ENCODE measurements at places on chromosomes 4 and X.
A peak's percentile ranks its signal among the peaks of the same experiment; 100 is the strongest.

- DNase-seq: no peak
Measured at GRCh38 chrX:110417128-110417527, 58.5 kb downstream of the RTL9 start.

DNA sequence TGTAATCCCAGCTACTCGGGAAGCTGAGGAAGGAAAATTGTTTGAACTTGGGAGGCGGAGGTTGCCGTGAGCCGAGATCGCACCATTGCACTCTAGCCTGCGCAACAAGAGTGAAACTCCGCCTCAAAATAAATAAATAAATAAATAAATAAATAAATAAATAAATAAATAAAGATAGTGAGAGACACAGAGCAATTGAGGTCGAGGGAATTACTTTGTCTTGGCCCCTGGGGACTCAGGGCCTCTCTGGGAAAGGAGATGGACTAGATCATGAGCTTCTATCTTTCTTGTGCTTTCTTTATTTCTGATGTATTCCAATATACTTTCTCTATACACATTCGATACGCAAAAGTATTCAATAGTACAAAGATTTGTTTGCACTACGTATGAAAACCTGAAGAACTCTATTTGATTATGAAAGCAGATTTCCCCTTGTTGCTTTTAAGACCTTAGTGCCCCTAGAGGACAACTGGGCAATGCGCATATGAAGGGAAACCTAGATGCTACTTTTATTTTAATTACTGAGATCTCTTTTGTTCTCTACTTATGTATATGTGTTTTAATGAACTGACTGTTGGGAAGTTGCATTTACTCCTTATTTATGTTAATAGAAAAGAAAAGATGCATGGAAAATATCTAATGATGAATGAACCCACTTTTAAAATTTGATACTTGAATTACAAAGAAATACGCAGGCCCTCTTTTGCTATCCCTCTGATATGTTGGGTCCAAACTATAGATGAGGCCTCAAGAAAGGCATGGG lies 12.8 kb upstream of the ELOVL6 start:
- peak; percentile 47 for DNase-seq

DNA sequence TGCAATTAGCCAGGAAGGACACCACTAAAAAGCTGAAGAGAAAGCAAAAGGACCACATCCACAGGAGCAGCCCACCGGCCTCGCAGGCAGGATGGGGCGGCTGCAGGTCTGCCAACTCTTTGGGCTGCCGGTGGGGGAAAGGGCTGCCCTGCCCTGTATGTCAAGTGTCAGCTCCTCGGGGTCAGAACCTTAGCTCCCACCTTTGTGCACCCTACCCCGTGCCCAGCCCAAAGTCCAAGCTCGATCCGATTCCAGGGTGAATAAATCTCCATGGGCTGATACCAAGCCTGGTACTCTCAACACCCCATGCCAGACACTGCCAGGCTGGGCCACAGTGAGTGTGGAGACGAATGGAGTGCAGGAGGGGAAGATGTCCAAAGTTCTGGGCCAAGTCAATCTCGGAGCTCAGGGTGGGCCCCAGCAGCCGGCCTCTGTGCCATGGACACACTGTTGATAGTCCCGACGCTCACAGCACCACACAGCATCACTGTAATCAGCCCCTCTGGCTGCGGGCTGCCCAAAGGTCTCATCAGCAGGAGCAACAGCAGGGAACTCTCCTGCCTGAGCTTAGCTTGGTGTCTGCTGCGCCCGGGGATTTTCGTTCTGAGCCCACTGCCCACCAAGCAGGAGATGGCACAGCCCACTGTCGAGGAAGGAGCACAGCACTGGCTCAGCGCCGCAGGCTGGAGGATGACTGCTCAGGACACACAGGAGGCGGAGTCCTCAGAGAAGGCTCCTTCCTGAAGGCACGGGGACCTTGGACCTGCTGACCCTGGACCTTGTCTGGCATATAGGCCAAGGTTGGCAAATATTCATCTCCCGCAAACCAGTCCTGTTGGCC lies 84.4 kb downstream of the JAKMIP1 start:
- no peak for DNase-seq

DNA sequence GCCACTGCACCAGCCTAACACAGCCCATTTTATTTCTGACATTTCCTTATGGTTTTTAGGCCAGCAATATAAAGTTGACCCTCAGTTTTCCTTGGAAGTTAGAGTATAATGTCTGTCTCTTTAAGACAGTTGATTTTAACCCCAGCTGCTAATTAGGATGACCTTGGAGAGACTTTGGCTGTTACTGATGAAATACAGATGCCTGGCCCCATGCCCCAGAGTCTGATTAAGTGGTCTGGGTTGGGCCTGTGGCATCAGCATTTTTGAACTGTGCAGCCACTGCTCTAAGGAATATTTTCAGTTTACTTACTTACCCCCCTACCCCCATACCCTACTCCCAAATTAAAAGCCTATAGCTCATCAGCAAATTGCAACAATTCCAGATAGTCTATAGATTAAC lies 85.8 kb downstream of the DCLK2 start:
- no peak for DNase-seq

DNA sequence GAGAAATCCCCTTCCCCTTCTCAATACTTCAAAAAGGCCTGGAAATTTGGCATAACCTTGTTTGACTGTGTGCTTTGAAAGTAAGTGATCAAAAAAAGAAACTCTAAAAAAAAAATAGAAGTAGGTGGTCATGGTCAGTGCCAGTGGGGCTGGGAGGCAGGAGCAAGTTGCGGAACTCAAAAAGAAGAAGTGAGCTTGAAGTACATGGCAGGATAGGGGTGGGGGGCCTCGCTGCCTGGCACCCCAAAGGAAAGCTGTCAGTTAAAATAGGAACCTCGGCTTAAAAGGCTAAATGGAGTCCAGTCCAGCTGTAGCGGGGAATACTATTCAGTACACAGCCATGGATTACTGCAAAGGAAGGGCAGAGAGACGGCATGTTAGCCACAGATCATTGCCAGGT lies 12.2 kb upstream of the NKRF start:
- peak; percentile 62 for DNase-seq

DNA sequence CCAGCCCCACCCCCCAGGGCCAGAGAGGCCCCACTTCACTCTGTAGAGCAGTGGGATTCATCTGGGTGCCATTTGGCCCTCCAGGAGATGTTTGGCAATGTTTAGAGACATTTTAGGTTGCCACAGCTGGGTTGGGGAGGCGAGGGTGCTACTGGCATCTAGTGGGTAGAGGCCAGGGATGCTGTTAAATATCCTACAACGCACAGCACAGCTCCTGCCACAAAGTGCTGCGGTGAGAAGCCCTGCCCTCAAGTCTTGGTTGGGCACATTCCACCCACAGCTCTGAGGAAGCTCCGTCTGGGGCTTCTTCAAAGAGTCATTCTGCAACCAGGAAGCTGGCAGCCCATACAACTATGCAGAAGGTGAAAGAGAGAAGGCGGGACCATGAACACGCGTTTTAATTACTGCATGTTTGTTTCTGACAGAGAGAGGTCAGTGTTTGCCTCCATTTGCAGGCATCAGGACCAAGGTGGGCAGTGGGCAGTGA lies 48.1 kb upstream of the FAM9C start:
- DNase-seq: peak; percentile 91

- DNase-seq: no peak
Measured at GRCh38 chr4:41963105-41963504, 18.5 kb upstream of the DCAF4L1 start.

- no peak for DNase-seq
Measured at GRCh38 chr4:57591073-57591472, 480.9 kb upstream of the IGFBP7 start.

GRCh38 chrX:30781711-30782444 lies 107.2 kb downstream of the TAB3 start:
- no peak for DNase-seq

DNA sequence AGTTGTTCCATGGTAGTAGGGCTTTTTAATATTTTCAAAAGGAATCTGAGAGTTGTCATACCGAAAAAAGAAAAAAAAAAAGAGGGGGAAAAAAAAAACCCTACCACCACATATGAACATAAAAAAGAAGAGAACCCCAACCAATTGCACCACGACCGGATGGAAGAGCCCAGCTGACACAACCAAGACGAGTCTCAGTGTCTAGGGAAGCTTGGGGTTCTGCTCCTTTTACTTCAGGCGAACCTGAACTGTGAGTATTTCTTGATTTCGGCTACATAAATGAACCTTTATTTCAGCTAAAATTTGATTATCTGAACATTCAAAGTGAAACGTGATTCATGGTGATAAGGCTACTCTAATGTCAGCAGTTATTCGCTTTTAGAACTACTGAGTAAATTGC lies at the start of gene GPR34:
Gene GPR34 (plus strand): TSS at position 139 of the 400 bp plus-strand sequence. CDS start 6,661 bp downstream, outside the sequence.
- DNase-seq: peak; percentile 69

DNA sequence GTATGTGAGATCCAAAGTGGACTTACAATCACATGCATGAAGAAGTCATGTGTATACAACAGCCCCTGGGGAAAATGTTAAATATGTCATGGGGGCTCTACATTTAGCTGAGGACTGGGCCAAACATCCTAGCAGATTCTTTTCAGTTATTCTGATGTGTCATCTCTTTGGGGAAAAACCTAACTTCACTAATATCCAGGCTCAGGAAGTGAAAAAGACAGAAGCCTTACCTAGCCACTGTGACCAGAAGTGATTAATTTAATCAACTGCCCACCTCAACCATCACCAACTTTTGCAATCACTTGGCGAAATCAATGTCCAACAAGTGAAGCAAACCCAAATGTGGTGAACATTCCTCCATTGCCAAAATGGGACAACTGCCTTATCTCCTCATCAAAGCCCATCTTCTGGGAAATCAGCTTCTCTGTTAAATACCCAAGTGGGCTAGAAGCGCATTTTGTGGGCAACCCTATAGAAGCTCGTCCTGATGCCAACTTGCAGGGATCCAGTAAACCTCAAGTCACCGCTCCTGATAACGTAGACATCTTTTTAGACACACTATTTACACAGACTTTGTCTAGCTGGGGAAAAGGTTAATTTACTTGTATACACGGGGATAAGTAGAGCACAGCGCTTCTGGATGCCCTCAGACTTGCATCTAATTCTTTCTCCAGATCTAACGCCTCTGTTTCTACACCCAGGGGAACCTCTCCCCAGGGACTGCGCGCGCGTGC lies 1.4 kb upstream of the HHIP start:
- no peak for DNase-seq

GRCh38 chr4:21113496-21114223 lies 413.4 kb downstream of the PACRGL start:
- DNase-seq: no peak

DNA sequence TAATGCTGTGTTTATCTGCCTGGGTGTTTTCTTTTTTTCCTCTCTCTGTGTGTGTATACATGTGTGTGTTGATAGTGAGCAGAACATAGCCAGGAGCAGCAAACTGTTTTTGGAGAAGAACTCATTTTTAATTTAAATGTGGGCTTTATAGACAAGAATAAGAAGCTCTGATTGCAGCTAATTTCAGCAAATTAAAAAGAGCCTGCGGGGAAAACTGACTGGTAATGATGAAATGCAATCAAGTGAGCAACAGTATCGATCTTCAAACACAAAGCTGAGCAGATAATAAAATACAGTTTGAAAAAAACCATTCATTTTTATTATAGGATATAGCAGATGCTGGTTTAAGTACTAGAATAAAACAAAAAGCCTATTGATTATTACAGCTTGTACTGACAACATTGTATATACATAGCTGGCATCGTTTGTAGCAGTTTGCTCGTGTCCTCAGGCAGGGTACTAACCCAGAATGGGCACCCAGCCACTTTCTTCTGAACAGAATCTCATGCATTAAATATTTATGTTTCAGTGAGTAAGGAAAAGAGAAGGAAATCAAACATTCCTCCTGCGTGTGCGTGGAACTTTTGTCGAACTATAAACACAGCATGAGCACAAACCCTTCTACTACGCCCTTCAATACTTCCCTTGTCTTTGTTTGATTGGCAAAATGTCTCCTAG lies 73.5 kb upstream of the ZFP42 start:
- no peak for DNase-seq

DNA sequence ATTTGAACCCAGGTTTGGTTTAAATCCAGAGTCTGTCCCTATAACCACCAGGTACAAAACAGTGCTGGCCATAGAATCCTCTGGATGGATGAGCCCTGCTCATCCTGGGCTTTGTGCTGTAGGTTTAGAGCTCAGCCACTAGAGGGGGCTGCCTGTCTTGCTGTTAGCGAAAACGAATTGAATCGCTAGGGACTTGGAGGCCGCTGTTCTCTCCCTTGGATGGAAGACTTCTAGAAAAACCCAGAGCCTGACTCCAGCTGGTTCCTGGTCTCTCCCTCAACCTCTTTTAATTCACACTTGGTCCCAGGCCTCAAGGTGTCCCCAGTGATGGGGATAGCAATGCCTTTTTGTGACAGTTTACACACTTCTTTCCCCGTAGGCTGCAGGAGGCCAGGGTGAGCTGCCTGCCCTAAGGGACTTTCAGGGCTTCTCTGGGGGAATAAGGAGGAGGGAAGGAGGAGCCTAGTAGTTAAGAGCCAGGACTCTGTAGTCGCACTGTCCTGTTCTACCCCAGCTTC lies 8.7 kb downstream of the RIPPLY1 start:
- peak; percentile 22 for DNase-seq

- no peak for DNase-seq
Measured at GRCh38 chr4:153933915-153934687, 145.2 kb upstream of the SFRP2 start.

- DNase-seq: peak; percentile 89
Measured at GRCh38 chr4:84574069-84574720, 8.7 kb upstream of the CDS1 start.

GRCh38 chrX:153158319-153158718 lies 20.8 kb upstream of the MAGEA1 start:
- no peak for DNase-seq

DNA sequence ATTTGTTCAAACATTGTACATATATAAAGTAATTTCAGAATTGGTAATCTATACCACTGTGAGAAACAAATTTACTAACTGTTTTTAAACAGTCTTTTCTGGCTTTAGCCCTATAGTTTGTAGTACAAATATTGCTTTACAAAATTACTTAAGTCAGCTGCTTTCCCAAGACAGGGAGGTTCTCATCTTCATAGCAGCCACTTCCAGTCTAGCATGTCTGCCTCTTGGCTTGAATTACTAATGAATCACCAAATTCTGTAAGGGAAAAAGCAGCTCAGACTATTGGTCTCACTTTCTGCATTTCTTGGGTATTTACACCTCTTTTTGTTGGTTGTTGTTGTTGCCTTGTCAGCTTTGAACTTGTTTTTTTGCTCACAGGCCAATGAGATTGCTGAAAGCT lies 187.2 kb downstream of the NPFFR2 start:
- DNase-seq: no peak

DNA sequence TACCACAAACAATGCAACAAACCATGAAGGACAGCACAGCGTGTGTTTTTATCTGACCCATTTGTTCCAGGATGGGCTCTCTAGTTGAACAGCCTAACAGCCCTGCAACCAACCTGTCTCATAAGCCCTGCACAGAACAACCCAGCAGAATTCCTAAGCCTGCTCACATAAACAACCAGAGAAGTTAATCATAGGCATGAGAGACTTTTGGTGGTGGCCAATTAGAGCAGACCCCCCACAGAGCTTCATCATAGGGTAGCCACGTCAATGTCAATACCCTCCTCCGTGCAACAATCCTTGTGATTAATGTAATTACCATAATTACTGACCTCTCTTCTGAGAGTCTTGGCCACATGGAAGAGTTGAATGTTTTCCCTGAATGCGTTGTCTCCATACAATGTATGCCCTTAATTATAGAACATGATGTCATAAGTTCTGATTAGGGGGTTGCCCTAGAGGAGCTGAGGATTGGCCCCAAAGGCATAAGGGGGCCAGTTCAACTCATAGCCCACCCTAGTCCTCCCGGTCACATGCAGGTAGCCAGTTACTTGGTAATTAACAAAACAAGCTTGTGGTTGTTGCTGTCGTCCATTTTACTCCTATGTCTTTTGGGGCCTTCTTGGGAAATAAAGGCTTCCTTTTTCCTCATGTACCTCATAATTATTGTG lies 92.7 kb downstream of the SYNPO2 start:
- DNase-seq: no peak

GRCh38 chrX:31847773-31848172 lies 775.9 kb upstream of the FTHL17 start:
- DNase-seq: no peak

All from inflammatory macrophage (primary cell).